EL (cell line): ENCODE measurements at places on chromosomes 4 and X.

DNA sequence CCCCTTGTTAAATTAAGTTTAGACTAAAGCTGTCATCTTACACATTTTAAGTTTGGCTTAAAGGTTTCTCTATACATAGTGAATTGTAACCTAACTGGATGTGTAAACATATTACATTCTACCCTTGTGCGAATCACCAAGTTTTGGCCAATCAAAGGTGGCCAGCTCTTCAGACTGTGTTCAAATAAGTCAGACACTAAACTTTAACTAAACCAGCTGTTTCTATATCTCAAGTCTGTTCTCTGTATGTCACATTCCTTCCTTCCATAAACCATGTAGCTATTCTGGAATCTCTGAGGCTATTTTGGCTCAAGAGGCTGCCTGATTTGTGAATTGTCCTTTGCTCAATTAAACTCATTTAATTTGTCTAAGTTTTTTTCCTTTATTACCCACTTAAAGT lies 6.7 kb downstream of the SULT1B1 start:
- DNase-seq, result no peak

- no peak for DNase-seq
Measured at GRCh38 chrX:21490341-21490740, 116.1 kb downstream of the CNKSR2 start.

DNA sequence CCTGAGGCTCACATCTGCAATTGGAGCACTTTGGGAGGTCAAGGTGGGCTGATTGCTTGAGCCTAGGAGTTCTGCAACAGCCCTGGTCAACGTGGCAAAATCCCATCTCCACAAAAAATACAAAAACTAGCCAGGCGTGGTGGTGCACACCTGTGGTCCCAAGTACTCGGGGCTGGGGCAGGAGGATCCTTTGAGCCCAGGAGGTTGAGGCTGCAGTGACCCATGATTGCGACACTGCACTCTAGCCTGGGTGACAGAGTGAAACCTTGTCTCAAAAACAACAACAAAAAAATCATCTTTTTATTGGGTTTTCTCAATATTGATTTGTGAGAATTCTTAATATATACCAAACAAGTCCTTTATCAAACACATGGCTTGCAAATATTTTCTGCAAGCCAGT lies 64.9 kb downstream of the ANKRD17 start:
- no peak for DNase-seq

DNA sequence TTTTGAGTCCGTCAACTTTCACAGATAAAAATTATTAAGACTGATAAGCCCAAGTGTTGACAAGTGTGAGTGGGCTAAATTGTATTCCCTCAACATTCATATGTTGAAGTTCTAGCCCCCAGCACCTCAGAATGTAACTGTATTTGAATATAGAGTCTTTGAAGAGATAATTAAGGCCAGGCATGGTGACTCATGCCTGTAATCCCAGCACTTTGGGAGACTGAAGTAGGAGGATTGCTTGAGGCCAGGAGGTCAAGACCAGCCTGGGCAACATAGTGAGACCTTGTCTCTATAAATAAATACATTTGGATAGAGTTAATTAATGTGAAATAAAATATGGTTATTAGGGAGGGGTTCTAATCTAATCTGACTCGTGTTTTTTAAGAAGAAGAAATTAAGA lies 29.7 kb upstream of the SLC25A4 start:
- DNase-seq, result peak; percentile 12

DNA sequence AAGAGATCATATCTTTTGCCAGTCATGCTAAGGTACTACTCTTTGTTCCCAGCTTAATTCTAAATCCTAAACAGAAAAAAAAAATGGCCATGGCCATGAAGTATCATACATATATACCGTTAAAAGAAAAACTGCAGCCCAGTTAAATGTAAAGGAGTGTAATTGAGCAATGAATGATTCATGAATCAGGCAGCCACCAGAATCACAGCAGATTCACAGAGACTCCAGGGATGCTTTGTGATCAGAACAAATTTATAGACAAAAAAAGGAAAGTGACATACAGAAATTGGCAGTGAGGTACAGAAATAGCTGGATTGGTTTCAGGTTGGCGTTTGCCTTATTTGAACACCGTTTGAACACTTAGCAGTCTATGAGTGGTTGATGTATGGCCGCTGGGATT lies 42.1 kb upstream of the PDGFC start:
- DNase-seq, result peak; percentile 53

GRCh38 chr4:5592272-5592671 lies 116.1 kb downstream of the EVC2 start:
- DNase-seq, result no peak

DNA sequence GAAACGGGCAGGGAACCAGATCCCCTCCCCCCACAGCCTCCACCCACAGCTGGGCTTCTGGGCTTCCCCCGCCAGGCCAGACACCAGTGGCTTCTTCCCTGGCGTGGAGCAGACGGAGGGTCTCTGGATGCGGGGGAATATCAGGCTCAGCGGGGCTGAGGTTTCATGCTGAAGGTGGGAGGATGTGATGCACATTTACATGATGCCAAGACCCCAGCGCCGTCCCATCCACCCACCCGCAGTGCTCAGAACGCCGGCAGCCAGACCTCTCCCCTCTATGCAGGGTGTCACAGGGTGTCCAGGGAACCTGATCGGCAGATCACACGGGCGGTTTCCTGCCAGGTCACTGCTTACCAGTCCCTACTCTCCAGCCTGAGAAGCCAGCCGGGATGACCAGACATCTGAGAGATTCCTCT lies 12.8 kb upstream of the TNIP2 start:
- no peak for DNase-seq

DNA sequence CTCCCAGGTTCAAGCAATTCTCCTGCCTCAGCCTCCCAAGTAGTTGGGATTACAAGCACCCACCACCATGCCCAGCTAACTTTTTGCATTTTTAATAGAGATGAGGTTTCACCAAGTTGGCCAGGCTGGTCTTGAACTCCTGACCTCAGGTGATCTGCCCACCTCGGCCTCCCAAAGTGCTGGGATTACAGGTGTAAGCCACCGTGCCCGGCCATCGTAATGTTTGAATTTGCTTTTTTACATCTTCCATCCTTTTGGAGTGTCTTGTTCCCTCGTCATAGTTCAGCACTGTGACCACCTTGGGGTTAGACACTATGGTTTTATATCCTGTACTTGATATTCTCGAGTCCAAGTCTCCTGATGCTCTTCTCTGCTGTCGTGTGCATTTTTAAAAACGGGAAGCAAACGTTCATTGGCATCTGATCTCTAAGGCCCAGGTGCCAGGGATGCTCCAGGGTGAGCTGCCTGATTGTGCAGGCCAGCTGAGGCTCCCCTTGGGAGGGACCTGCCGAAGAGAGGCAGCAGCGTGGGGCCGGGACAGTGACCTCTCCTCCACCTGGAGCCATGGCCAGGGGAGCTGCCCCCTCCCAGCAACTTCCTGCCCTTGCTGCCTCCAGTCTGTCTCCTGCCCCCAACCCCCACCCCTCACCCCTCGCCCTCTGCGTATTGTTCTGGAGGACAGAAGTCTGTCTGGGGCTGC lies 16.7 kb downstream of the DGKQ start:
- DNase-seq, result no peak

GRCh38 chr4:74777531-74777930 lies 16.8 kb downstream of the BTC start:
- no peak for DNase-seq

- DNase-seq, result no peak
Measured at GRCh38 chr4:40991908-40992307, 222.4 kb downstream of the APBB2 start.

DNA sequence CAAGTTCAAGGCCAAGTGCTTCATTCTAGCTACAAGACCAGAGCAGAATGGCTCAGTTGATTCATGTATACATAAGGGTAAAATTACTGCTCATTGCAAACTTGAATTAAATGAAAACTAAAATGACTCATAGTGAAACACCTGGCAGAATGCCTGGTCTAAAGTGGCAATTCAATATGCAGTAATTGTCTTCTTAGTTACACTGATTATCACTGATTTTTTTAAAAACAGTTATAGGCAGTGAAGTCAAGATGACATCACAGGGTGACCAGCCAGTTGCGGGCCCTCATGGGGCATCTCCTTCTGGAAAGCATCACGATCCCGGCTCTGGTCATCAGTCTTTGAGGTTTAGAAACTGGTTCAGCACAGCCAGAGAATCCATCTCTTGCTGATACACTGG lies 154.2 kb downstream of the RAB28 start:
- DNase-seq, result peak; percentile 51

DNA sequence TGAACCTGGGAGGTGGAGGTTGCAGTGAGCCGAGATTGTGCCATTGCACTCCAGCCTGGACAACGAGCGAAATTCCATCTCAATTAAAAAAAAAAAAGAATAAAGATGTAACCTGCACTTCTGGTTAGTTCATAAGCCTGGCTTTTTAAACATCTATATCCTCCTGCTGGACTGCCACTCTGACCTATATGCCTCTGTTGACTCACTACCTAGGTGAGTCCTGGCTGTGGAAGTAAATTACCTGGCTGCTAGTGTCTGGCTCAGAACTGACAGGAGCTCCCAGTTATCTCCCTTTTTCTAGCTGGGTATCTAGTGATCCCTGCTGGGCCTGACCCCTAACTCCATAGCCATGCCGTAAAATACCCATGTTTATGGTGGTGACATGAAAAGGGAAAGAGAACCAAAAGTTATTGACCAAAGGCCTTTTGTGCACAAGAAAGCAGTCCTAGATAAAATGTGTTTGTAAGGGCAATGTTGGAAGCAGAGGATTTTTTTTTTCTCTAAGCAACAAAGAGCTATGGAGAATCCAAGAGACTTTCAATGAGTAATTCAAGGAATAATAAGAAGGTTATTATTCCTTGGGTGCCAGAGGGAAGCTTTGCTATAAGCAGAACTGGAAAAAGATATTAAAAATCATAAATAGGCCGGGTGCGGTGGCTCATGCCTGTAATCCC lies 10.4 kb upstream of the G3BP2 start:
- DNase-seq, result no peak

- DNase-seq, result no peak
Measured at GRCh38 chrX:2917767-2918166, 11.4 kb downstream of the ARSD start.

GRCh38 chr4:75880278-75880677 lies 22.0 kb downstream of the PPEF2 start:
- no peak for DNase-seq

DNA sequence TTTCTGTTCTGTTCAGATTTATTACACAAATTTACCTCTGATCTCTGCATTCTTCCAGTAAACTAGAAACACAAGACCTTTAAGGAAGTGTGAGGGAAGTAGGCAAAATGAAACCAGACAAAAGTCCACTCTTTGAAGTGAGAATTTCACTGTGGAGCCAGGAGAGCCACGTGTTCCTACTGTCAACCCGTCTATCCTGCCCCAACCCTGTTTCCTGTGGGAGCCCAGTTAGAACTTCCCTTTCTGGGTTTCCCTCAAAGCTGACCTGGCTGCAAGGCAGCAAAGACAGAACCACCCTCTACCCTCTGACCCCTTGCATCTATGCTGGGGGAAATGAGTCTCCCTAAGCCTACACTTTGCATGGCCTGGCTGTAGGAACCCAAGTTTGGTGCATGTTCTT lies 40.0 kb downstream of the TMEM144 start:
- no peak for DNase-seq

GRCh38 chr4:104429150-104429741 lies 65.4 kb downstream of the CXXC4 start:
- DNase-seq, result no peak

DNA sequence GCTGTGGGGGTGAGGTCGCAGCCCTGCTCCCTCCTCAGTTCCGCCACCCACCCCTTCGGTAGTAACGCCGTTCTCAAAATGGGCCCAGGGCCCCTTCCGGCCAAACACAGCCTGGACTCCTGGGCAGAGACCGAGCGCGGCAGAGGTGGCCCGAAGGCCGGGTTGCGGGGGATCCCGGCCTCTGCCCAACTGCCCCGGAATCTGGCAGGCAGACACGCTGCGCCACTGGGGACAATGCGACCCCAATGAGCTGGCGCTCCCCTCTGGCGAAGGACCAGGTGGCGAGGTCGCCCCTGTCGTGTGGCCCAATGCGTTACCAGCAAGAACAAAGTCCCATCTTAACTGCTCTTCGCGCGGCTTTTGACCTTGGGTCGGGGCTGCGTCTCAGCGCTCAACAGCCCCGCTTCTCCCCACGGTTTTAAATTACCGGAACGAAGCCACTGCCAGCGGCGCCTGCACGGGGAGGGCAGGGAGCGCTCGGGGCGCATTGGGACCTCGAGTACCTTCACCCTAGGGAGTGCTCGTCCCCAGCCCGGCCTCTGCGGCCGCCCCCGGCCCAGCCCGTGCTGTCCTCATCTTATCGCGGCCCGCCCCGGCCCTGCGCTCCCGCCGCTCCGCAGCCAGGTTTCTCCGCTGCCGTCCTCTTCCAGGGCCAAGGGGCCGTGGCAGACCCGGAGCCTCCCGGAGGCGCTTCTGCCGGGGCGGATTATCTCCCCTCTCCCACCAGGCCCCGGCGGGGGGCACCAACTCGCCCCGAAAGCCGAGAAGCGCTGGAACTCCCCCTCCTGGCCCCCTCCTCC lies 22.2 kb upstream of the HMX1 start:
- no peak for DNase-seq

GRCh38 chrX:135944486-135944885 lies 29.3 kb downstream of the MMGT1 start:
- no peak for DNase-seq

DNA sequence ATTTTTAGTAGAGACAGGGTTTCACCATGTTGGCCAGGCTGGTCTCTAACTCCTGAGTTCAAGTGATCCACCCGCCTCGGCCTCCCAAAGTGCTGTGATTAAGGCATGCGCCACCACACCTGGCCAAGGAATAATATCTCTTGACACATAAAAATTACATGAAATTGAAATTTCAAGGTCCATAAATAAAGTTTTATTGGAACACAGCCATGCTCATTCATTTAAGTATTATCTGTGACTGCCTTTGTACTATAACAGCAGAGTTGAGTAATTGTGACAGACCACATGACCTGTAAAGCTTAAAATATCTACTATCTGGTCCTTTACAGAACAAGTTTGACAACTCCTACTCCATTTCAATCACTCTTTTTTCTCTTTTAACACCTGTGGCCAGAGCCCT lies 17.8 kb upstream of the EGFL6 start:
- no peak for DNase-seq

DNA sequence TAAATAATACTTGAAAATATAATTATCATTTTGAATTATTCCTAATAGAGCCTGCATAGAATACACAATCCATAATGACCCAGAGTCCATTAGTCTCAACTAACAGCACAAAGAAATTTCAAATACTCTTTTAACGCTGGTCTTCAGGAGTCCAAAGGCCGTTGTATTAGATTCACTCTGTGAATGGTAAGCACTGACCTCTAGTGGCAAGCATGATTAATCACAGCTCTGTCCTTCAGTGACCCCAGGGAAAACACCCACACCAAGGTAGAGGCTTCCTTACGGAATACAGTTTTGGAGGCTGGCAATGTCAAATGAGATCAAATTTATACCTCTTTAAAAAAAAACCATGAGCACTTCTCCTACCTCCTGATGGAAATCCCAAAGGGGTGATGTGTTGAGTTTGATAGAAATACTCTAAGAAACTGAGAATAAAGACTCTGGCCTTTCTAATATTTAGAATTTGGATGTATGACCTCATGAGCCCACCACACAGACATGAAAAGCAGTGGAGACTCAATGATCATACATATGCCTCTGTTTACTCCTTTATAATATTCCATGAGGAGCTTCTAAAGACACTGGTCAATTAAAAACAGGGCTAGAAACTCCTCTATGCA lies 147.2 kb upstream of the DKK2 start:
- DNase-seq, result peak; percentile 60

GRCh38 chr4:156085100-156085499 lies 131.4 kb upstream of the CTSO start:
- DNase-seq, result no peak
